ENCODE measurements at places on chromosomes 11 and 22.

GRCh38 chr11:117183724-117184349, 5.3 kb downstream of the SIDT2 start:
- H3K4me1 ChIP-seq: peaks cover 24% of the 10 kb centered on the region
- peaks cover 7% of the 10 kb centered on the region for H3K36me3 ChIP-seq
- H3K27ac ChIP-seq: no peak overlapping the region
- H3K27me3 ChIP-seq: no peaks in the 10 kb centered on the region
- no peak overlapping the region for H3K4me3 ChIP-seq

- DNase-seq: no peak
- H3K27ac ChIP-seq: no peak overlapping the region
- no peak overlapping the region for H3K4me3 ChIP-seq
- H3K4me1 ChIP-seq: peaks cover 5% of the 10 kb centered on the region
- peaks cover 36% of the 10 kb centered on the region for H3K27me3 ChIP-seq
- no peaks in the 10 kb centered on the region for H3K36me3 ChIP-seq
Measured at GRCh38 chr11:134840945-134841344, 428.9 kb upstream of the B3GAT1 start.

DNA sequence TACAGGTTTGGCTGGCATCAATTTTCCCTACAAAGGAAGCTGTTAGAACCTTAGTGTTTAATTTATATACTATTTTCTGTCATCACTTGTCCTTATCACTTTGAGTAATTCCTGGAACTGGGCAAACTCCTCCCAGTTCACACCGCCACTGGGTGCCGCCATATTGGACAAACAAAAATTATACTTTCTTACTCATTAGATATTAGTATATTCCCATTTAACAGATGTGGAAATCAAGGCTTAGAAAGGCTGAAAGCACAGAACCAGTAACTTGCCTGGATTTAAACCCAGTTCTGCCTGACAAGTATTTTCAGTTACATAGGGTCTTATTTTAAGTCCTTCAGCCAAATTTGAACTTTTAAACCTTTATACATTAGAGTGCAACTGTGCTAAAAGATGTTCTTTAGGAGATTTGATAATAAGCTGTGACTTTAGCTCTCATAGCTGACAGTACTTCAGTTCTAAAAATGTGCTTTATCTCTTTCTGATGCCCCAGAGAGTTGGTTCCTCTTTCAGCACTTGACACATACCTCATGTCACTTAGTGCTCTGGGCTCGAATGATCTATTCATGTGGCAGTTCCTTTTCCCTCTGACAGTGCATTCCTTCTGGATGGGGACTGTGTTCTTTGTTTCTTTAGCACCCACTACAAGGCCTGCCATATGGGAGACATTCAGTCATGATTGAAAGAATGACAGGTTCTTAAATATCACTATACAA, 25.4 kb downstream of the COA4 start:
- no peak for DNase-seq
- H3K27me3 ChIP-seq: no peaks in the 10 kb centered on the region
- H3K36me3 ChIP-seq: peaks cover 16% of the 10 kb centered on the region
- H3K4me1 ChIP-seq: no peaks in the 10 kb centered on the region
- no peak overlapping the region for H3K4me3 ChIP-seq

- peaks cover 15% of the 10 kb centered on the region for H3K27me3 ChIP-seq
- H3K4me3 ChIP-seq: no peak overlapping the region
- H3K27ac ChIP-seq: no peak overlapping the region
- peak; percentile 34 for DNase-seq
- no peaks in the 10 kb centered on the region for H3K36me3 ChIP-seq
Measured at GRCh38 chr11:72220696-72221363, 3.7 kb upstream of the INPPL1 start.

DNA sequence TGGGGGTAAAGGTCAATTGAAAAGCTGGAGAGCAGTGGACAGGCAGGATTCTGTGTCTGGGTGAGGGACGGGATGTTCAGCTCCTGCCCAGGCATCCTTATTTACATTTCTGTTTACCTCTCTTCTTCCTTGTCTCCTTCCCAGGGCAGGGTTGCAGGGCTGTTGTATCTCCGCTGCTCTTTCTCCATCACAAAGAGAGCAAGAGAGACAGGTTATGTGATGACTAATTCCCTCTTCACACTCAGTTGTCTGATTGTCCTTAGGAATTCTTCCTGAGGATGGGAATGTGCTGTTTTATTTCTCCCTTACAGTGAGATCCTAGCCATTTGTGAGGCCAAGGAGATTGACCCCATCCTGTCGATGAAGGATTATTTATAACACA, 104.9 kb downstream of the VPREB1 start:
- no peak overlapping the region for H3K4me3 ChIP-seq
- no peak for DNase-seq
- no peaks in the 10 kb centered on the region for H3K4me1 ChIP-seq

- H3K36me3 ChIP-seq: no peaks in the 10 kb centered on the region
- H3K27me3 ChIP-seq: peaks cover 34% of the 10 kb centered on the region
- no peak for DNase-seq
- H3K4me1 ChIP-seq: peaks cover 3% of the 10 kb centered on the region
- no peak overlapping the region for H3K4me3 ChIP-seq
Measured at GRCh38 chr11:117734601-117735024, 62.4 kb downstream of the DSCAML1 start.

DNA sequence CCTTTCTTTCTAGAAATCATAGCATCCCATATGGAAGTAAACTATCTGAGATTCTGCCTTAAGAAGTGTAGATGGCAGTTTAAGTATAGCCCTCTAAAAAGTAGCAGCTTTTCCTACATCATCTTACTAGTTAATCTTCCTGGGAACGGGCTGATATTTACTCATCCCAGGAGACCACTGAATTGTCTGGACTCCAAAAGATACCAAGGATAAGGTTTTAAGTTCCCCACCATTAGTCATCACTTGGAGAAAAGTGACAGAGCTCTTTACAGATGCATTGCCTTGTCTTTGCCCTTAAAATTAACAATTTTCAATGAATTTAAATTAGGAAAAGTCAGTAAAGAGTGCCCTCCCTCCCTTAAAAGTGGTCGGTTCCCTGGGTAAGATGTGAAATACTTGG, 129.5 kb downstream of the MAML2 start:
- peaks cover 63% of the 10 kb centered on the region for H3K4me1 ChIP-seq
- no peak for DNase-seq
- no peaks in the 10 kb centered on the region for H3K36me3 ChIP-seq

DNA sequence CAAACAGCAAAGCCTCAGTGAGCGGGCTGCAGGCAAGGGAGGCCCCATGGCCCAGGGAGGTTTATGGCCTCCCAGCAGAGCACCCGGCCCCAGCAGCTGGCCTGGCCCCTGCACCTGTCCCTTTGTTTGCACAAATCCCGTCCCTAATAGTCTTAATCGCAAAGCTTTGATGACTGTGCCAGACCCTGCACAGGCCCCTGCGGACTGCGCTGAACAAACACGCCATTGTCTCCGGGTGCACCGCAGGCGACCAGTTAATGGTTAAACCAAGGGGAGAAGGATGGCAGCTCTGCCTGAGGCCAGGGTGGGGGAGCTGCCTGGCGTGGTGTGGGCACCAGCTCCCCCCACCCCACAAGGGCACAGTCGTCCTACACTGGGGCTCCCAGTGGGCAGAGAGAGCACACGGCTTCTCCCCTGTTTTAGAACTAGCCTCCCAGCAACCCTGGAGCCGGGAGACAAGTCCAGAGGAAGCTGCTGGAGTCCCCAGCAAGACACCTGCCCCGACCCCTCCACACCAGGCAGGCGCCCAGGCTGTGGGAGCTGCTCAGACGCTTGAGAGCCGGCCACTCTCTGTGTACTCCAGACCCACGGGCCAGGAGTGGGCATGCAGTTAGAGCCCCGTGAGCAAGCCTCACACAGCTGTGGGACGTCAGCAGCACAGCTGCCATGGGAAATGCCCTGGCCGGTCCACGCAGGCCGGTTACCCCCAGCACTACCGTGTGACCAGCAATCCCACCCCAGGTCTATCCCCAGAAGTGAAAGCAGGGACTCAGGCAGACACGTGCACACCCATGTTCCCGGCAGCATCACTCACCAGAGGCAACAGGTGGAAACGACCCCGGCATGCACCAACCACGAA, 39.7 kb upstream of the TH start:
- H3K27ac ChIP-seq: no peak overlapping the region
- peak; percentile 13 for DNase-seq
- no peak overlapping the region for H3K4me3 ChIP-seq
- peaks cover 15% of the 10 kb centered on the region for H3K4me1 ChIP-seq
- peaks cover 4% of the 10 kb centered on the region for H3K27me3 ChIP-seq
- no peaks in the 10 kb centered on the region for H3K36me3 ChIP-seq

- H3K4me3 ChIP-seq: no peak overlapping the region
- H3K27ac ChIP-seq: peak overlapping the region; percentile 54
- no peak for DNase-seq
- H3K27me3 ChIP-seq: no peaks in the 10 kb centered on the region
Measured at GRCh38 chr11:63719987-63720386, 38.7 kb downstream of the RTN3 start.

Measured in mesothelial cell of epicardium (in vitro differentiated cells).